ENCODE measurements at places on chromosomes 12 and 14.

DNA sequence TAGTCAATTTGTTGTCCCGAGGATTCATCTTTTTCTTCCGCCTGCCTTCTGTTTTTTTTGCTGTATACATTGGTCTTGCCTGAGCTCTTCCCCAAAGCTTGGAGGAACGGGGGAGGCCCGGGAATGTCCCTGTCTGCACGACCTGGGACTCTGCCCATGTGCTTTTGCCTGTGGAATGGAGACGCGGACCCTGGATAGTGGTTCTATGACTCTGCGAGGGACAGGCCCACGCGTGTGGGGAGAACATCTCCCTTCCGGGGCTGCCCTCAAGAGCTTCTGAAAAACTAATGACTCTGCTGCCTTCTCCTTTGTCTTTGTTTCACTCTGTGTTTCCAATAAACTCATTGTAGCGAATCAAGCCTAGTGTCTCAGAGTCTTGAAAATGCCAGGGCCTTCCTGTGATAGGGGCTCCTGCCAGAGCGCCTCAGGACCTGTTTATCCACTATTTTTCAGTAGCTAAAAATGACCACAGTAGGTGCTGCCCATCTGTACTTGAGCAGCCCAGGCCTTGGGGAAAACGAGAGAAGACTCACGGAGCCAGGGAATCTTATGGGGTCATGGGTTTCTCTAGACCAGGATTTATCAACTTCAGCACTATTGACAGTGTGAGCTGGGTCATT lies 12.3 kb downstream of the KRT83 start:
- DNase-seq = no peak

DNA sequence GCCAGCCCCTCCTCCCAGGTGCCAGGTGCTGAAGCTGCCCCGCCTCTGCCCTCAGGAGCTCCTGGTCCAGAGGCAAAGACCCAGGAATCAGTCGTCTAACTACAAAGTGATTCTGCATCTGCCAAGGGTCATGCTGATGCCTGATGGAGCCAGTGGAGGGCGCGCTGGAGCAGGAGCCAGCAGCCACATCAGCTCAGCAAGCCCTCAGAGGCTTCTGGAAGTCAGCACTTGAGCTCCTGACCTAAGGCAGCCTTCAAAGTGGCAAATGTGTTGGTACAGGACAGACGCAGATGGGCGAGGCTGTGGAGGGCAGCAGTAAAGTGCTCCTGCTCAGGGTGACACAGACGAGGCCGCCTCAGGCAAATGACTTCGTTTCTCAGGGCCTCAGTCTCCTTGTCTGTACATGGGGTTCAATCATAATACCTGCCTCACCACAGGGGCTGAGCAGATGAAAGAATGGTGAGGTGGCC lies 10.9 kb downstream of the C12orf43 start:
- no peak for DNase-seq

DNA sequence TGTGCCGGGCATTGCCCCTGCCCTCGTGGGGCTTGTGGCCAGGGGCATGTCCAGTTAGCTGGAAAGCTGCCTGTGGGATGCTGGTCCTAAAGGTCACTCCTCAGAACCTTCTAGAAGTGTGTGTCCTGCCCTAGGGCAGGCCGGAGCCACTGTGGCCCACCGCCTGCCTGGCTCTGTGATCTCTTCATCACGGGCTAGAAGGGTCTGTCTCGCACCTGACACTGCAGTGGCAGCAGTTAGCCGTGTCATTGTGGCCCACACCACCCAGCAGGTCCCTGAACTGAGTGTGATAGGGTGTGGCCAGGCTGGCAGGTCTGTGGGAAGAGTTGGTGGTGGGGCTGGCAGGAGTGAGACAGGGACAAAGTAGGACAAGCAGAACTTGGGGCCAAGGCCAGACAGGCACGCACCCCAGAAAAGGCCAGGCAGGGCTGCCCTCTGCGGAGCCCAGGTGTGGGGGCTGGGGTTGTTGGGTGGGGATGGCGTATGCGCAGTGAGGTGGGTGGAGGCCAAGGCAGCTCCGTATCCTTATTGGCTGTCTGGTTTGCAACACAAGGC lies 41.2 kb downstream of the ADGRD1 start:
- no peak for DNase-seq

GRCh38 chr12:17640615-17641014 lies 449.4 kb downstream of the RERGL start:
- DNase-seq = no peak

DNA sequence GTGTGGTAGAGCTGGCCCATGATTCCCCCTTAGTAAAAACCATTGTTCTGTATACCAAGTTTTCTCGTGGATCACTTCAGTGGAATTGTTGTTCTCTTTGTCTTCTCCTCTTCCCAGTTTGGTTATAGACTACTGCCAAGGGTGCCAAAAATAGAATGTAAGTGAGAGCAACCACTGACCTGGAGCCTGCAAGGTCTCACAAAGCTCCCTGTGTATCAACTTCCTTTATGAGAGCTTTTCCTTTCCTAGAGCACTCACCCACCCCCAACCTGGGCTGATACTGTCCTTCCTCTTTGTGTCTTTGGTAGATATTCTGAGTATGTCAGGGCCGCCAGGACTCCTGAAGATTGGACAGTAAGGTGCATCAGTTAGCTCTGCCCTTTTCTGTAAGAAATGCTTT lies 101.0 kb downstream of the SCN8A start:
- no peak for DNase-seq

DNA sequence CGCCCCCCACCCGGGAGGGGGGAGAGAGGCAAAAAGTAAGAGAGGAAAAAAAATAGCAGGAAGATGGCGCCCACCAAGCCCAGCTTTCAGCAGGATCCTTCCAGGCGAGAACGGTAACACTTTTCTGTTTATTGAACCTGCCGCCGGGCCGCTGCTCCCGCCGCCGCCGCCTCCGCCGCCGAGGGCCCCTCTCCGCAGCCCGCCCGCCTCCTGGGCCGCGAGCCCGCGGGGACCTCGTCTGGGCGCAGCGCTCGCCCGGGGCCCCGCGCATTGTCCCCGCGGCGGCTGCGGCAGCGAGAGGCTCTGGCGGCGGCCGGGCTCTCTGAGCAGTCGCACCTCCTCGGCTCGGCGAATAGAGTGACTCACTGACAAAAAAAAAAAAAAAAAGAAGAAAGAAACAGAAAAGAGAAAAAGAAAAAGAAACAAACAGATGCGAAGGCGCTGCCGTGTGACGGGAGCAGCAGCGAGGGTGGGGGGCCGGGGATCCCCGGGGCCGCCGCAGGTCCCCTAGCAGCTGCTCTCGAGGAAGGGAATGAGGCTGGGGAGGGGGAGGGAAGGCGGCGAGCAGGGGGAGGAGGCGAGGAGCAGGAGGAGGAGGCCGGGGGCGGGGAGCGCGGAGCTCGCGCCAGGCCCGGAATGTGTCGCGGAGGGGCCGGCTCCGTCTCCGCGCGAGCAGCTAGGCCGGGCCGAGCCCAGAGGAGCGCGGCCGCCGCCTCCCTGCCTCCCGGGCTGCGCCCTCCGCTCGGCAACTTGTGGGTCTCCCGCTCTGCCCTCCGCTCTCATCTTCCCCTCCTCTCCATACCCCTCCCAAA lies 781 bp downstream of the NPAS3 start:
- no peak for DNase-seq

DNA sequence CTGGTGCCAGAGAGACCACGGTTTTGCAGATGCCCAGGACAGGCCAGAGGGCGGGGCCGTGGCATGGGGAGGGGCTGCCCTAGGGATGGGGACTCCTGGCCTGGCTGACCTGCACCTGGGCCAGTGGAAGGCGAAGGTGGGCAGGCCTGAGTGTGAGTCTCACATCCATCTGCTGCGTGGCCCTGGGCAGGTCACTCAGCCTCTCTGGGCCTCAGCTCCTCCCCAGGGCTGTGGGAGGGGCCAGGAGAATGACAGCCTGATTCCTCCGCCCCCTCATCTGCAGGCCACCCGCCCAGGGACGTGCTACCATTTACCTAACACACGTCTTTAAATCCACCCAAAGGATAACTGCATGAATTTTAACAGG lies 90.9 kb downstream of the GALNT9 start:
- DNase-seq = no peak

DNA sequence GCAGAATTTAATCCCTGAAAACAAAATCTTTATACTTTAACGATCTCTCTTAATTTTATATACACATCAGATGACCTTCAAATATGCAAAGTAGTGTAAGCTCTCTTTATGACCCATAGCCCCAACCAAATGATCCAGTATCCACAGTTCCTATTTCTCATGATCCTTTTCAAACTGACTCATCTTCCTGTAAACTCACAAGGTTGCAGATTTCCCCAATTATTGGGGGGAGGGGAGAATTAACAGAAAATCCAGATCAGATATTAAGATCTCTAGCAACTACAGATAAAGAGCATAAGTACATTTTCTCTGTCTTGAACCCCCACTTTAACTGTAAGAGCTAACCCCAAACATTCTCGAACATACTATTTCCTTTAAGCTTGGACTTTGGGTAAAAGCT lies 12.5 kb downstream of the GNS start:
- DNase-seq = no peak

Measured in cortex of kidney (tissue), 1 donor.